ENCODE measurements at places on chromosomes 4 and X. TPM values are rescaled to one million over a fixed set of nuclear protein-coding genes. Genes with fewer than 3 reads are reported as not detected.

Gene ARSJ
- 3.0 TPM for total RNA-seq

Gene TDO2
- total RNA-seq, result not detected

Gene HS6ST2
- 0.39 TPM for total RNA-seq

Gene APEX2
- 9.7 TPM for total RNA-seq

Gene FABP2
- not detected for total RNA-seq

Gene MAGEC2
- total RNA-seq, result not detected

Gene PRDM8
- 1.3 TPM for total RNA-seq

Gene HTRA3
- total RNA-seq, result 49.5 TPM

Gene SPANXB1
- total RNA-seq, result not detected

DNA sequence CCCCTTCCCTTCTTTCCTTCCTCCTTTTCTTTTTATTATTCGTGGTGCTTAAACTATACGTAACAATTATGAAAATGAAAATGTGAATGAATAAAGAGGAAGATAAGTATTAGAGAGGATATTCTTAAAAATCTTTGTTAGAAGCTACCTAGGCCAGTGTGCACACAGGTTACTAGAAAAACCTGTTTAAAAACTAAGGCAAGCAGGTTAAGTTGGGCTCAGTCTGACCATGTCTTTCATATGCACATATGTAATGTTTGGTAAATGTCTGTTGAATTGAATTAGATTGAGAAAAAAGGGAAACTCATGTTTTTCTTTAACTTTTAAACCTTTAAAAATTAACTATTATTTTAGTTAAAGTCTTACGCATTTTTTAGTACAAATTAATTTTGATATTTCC lies 7.8 kb downstream of the SHROOM3 start:
- DNase-seq, result no peak
- H3K36me3 ChIP-seq, result no peaks in the 10 kb centered on the region
- H3K4me1 ChIP-seq, result no peaks in the 10 kb centered on the region
- no peaks in the 10 kb centered on the region for H3K27me3 ChIP-seq

- no peak overlapping the region for H3K27ac ChIP-seq
- H3K4me3 ChIP-seq, result no peak overlapping the region
- H3K27me3 ChIP-seq, result no peaks in the 10 kb centered on the region
- no peaks in the 10 kb centered on the region for H3K36me3 ChIP-seq
Measured at GRCh38 chr4:156413239-156414135, 459.8 kb upstream of the CTSO start.

GRCh38 chrX:30282527-30282926 lies 26.7 kb downstream of the NR0B1 start:
- no peaks in the 10 kb centered on the region for H3K27me3 ChIP-seq
- H3K36me3 ChIP-seq, result no peaks in the 10 kb centered on the region

DNA sequence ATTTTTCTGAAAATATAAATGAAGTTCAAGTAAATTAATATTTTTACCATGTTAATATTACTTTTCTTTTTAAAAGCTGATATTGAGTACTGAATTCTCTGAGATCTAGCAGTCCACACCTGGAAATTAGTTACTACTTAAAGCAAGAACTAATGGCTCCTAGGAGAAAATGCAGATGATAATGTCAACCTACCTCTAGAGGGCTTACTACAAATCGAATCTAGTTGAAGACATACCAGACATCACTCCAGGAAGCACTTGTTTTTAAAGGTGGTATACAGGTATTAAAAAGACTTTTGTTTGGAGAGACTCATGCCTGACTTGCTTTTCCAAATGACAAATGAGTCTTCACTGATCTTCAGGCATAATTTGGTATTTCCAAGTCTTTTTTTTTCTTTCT lies 516.4 kb upstream of the BOD1L1 start:
- no peaks in the 10 kb centered on the region for H3K36me3 ChIP-seq
- H3K4me3 ChIP-seq, result no peak overlapping the region
- no peaks in the 10 kb centered on the region for H3K27me3 ChIP-seq
- no peak overlapping the region for H3K27ac ChIP-seq
- no peak for DNase-seq

DNA sequence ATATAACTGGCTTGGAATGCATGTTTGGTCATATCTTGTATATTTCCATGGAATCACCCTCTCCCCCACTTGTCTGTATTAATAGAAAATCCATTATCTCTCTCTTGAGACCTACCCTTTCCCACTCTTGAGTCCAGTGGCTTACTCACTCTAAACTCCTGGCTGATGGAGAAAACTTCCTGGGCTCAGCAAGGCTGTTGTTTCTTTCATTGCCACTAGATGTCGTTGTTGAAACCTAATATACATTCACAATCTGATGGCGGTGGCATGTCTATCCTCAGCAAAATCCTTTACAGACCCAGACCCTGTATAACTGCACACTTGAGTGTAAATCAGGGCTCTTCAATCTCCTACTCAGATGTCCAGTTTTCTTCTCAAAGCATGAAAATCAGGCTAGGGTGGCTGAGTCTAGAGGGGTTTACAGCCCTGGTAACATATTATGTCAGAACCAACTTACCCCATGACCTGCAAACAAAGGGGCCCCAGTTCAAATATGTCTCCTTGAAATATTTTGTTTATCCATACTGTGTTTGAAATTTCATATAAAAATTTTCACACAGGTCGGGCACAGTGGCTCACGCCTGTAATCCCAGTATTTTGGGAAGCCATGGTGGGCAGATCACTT lies 70.0 kb upstream of the FAM241A start:
- no peak overlapping the region for H3K4me3 ChIP-seq
- no peaks in the 10 kb centered on the region for H3K36me3 ChIP-seq
- no peak overlapping the region for H3K27ac ChIP-seq
- no peaks in the 10 kb centered on the region for H3K4me1 ChIP-seq
- no peaks in the 10 kb centered on the region for H3K27me3 ChIP-seq

- H3K27ac ChIP-seq, result no peak within 1 kb of the TSS
- H3K36me3 ChIP-seq, result no peaks in the 10 kb centered on the region
- H3K27me3 ChIP-seq, result no peaks in the 10 kb centered on the region
- H3K4me1 ChIP-seq, result no peaks in the 10 kb centered on the region
Measured at GRCh38 chr4:70397580-70397979, at the start of gene OPRPN. TSS of gene OPRPN (plus strand) at chr4:70397940. CDS start at chr4:70399286, 1,346 bp downstream.

- H3K27ac ChIP-seq, result no peak overlapping the region
- no peak overlapping the region for H3K4me3 ChIP-seq
- no peaks in the 10 kb centered on the region for H3K36me3 ChIP-seq
- H3K4me1 ChIP-seq, result no peaks in the 10 kb centered on the region
- no peaks in the 10 kb centered on the region for H3K27me3 ChIP-seq
Measured at GRCh38 chr4:40292313-40292759, 42.8 kb upstream of the CHRNA9 start.

DNA sequence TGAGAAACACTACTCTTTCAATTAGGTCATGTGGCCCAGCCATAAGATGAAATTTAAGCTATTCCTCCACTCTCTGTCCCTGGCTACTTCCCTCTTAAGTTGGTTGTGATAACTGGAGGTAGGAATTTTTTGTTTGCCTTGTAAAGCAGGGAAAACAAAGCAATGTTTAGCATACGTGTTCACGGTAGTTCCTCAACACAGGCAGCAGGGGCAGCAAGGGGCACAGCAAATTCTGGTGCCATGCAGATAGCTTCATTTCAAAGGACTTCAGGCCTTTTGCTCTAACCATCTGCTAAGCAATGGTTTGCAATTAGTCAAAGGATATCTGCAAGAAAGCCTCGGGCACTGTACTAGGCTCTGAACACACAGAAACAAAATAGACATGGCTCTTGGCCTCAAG lies 330.2 kb downstream of the ZIC3 start:
- no peaks in the 10 kb centered on the region for H3K36me3 ChIP-seq
- no peak for DNase-seq
- no peak overlapping the region for H3K4me3 ChIP-seq
- H3K27me3 ChIP-seq, result no peaks in the 10 kb centered on the region

GRCh38 chr4:91448668-91449330 lies 855.0 kb upstream of the GRID2 start:
- H3K27ac ChIP-seq, result no peak overlapping the region
- H3K36me3 ChIP-seq, result no peaks in the 10 kb centered on the region
- H3K4me1 ChIP-seq, result no peaks in the 10 kb centered on the region
- no peaks in the 10 kb centered on the region for H3K27me3 ChIP-seq
- no peak for DNase-seq
- no peak overlapping the region for H3K4me3 ChIP-seq

DNA sequence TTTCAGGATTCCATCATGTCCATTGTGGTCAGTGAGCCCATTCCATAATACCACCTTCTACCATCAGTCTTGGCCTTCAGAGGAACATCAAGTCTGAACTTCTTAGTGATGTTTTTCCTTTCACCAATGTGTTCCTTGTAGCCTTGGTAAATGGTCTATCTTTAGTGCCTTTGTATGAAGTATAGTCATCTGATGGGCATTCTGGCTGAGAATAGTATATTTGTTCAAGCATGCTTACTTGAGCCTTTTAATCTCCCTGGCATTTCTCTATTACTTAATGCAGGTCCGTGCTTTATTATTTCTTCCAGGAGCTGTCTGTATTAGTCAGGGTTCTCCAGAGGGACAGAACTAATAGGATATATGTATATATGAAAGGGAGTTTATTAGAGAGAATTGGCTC lies 99.7 kb downstream of the TLL1 start:
- no peak overlapping the region for H3K27ac ChIP-seq
- H3K4me1 ChIP-seq, result no peaks in the 10 kb centered on the region
- no peaks in the 10 kb centered on the region for H3K36me3 ChIP-seq
- no peaks in the 10 kb centered on the region for H3K27me3 ChIP-seq
- no peak overlapping the region for H3K4me3 ChIP-seq
- no peak for DNase-seq

GRCh38 chrX:112802541-112802940 lies 38.1 kb downstream of the AMOT start:
- no peaks in the 10 kb centered on the region for H3K36me3 ChIP-seq
- no peaks in the 10 kb centered on the region for H3K27me3 ChIP-seq
- H3K27ac ChIP-seq, result no peak overlapping the region

GRCh38 chr4:26197018-26197779 lies 123.6 kb upstream of the RBPJ start:
- no peaks in the 10 kb centered on the region for H3K36me3 ChIP-seq
- no peak overlapping the region for H3K27ac ChIP-seq
- no peak overlapping the region for H3K4me3 ChIP-seq
- no peaks in the 10 kb centered on the region for H3K4me1 ChIP-seq

GRCh38 chr4:3830774-3831528 lies 64.8 kb downstream of the ADRA2C start:
- H3K36me3 ChIP-seq, result no peaks in the 10 kb centered on the region
- no peak overlapping the region for H3K27ac ChIP-seq
- H3K4me3 ChIP-seq, result no peak overlapping the region
- peaks cover 16% of the 10 kb centered on the region for H3K4me1 ChIP-seq

GRCh38 chrX:45751156-45751555 lies 550.5 kb upstream of the DIPK2B start:
- H3K27me3 ChIP-seq, result no peaks in the 10 kb centered on the region
- no peaks in the 10 kb centered on the region for H3K36me3 ChIP-seq
- DNase-seq, result no peak
- H3K4me3 ChIP-seq, result no peak overlapping the region

- no peaks in the 10 kb centered on the region for H3K4me1 ChIP-seq
- H3K27me3 ChIP-seq, result no peaks in the 10 kb centered on the region
- no peaks in the 10 kb centered on the region for H3K36me3 ChIP-seq
- no peak for DNase-seq
- no peak overlapping the region for H3K4me3 ChIP-seq
Measured at GRCh38 chr4:83569987-83570386, 34.1 kb downstream of the GPAT3 start.

- H3K27ac ChIP-seq, result no peak overlapping the region
- no peak for DNase-seq
- H3K27me3 ChIP-seq, result no peaks in the 10 kb centered on the region
- H3K36me3 ChIP-seq, result no peaks in the 10 kb centered on the region
- no peak overlapping the region for H3K4me3 ChIP-seq
- H3K4me1 ChIP-seq, result no peaks in the 10 kb centered on the region
Measured at GRCh38 chrX:123909523-123909922, 49.7 kb downstream of the XIAP start.

- no peak overlapping the region for H3K4me3 ChIP-seq
- no peaks in the 10 kb centered on the region for H3K36me3 ChIP-seq
- no peak overlapping the region for H3K27ac ChIP-seq
- DNase-seq, result no peak
Measured at GRCh38 chrX:51376672-51377071, 44.0 kb downstream of the NUDT10 start.

DNA sequence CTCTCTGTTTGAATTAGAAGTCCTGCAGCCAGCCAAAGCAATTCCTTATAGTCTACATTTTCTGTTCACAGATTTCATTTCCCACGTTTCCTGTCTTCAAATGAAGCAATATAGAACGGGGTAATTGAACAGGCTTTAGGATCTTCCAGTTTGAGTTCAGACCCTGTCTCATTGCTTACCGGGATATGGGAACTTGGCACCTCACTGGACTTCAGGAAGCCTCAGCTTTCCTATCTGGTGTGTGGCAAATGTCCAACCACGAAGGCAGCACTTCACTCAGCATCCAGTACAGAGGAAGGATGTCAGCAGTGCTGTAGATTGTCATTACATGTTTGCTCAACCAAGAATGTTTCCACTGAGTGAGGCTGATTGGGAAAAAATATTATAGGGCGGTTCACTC lies 271.1 kb upstream of the ZFP42 start:
- no peaks in the 10 kb centered on the region for H3K36me3 ChIP-seq
- H3K27me3 ChIP-seq, result no peaks in the 10 kb centered on the region
- no peaks in the 10 kb centered on the region for H3K4me1 ChIP-seq
- H3K4me3 ChIP-seq, result no peak overlapping the region
- DNase-seq, result no peak

GRCh38 chr4:7784131-7784870 lies 155.4 kb downstream of the AFAP1 start:
- H3K27ac ChIP-seq, result no peak overlapping the region
- no peak for DNase-seq
- H3K27me3 ChIP-seq, result no peaks in the 10 kb centered on the region
- no peak overlapping the region for H3K4me3 ChIP-seq

DNA sequence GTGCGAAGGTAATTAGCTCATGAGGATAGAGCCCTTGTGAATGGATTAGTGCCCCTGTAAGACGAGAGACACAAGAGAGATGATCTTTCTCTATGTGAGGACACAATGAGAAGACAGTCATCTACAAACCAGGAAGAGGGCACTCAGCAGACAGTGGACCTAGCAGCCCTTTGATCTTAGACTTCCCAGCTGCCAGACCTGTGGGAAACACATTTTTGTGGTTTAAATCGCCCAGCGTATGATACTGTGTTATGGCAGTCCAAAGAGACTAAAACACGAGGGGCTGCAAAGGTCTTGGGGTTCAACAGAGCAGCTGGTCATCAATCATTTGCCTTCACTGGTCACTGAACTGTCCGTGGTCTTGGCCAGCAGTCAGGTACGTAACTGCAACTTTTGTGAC lies 9.2 kb upstream of the SYNPO2 start:
- H3K4me1 ChIP-seq, result no peaks in the 10 kb centered on the region
- H3K36me3 ChIP-seq, result no peaks in the 10 kb centered on the region
- no peak for DNase-seq
- H3K4me3 ChIP-seq, result no peak overlapping the region

DNA sequence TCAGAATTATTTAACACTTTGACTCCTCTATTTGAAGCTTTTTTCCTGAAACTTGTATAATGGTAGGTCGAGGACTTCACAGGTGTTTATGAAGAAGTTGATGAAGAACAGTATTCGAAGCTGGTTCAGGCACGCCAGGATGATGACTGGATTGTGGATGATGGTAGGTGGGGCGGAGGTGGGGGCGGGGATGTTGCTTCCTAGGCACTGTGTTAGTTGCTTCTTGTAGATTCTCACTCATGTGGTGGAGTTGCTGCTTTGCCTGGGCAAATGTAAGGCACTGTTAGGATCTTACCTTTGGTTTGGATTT lies 9.4 kb downstream of the POLA1 start:
- no peak for DNase-seq
- H3K36me3 ChIP-seq, result no peaks in the 10 kb centered on the region
- H3K4me3 ChIP-seq, result no peak overlapping the region
- H3K27ac ChIP-seq, result no peak overlapping the region
- H3K27me3 ChIP-seq, result no peaks in the 10 kb centered on the region

Data from heart right ventricle (tissue), 16 donors.